ENCODE measurements at places on chromosomes 12 and 14. TPM values are rescaled to one million over a fixed set of nuclear protein-coding genes. Genes with fewer than 3 reads are reported as not detected.

Gene ARMH4
- polyA plus RNA-seq = 18.7 TPM

Gene TMEM52B
- 5.7 TPM for polyA plus RNA-seq

Gene KITLG
- 37.7 TPM for polyA plus RNA-seq

Gene LRCOL1
- not detected for polyA plus RNA-seq

Gene RFX4
- not detected for polyA plus RNA-seq

Gene SIX4
- polyA plus RNA-seq = 9.8 TPM

Data from fibroblast of lung (primary cell).